AG10803 (cell line): ENCODE measurements at places on chromosomes 2 and 18.
A peak's percentile ranks its signal among the peaks of the same experiment; 100 is the strongest.

DNA sequence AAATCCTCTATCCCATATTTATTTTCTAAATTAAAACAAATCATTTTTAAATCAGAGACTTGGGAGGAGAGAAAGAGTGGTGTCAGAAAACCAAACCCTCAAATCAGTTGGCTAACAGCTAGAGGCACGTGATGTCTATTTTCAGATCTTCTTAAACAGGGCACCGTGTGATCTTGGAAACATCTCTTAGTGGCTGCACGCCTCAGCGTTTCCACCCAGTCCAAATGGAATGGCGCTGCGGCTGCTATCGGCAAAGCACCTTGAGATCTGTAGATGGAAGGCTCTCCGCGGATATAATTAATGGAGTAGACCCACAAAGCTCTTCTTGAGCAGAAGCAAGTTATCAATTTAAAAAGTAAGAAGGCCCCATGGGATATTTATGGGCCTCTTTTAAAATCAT lies 50.0 kb downstream of the NRP2 start:
- DNase-seq, result no peak

DNA sequence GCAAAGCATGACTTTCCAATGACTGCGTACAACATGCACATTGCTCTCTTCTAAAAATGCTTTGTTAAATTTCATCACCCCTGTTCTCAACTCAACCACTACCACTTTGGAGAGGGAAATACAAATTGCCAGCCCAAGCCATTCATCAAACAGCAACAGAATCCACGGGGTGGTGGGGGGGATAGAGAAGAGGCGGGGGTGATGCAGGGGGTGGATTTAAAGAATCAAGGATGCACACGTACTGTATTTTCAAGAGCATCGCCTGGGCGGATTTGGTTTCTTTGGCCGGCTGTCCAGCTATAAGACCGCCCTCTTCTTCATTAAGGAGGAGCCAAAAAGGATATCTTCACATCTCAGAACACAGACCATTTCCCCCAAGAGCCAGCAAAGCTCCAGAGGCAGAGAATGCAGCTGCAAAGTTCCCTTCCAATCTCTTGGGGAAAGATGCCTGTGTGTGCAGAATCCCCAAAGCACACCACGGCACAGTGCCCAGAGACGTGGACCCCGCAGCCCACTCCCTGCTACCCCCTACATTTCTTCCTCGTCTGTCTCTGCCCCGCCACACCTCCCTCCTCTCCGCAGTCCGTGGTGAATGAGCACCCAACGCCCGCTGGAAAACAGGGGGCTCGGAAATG lies 977 bp downstream of the SLC8A1 start:
- DNase-seq, result peak; percentile 82

DNA sequence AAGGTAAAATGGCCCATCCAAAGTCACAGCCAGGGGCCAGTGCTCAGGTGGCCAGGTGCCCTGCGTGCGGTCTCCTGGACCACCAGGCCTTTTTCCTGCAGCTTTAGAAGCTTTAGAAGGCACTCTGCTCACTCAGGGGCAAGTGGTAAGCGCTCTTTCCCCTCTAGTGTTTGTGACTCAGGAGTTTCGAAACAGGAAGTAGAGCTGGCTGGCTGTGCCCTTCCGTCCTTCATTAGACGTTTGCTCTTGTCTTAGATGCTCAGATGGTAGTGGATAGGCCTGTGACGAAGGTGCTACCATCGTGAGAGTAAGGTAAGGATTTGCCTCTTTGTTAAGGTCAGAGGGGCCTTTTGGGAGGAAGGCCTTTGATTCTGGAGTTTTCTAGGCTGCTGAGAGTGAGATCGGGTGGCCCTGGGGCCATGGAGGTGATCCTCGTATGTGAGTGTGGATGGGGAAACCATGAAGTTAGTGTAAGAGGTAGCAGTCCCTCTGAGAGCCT lies at the start of gene CASP8:
TSS of gene CASP8 (plus strand) at position 235 of the 499 bp plus-strand sequence. CDS start 5,951 bp downstream, outside the sequence.
- DNase-seq, result peak; percentile 54

DNA sequence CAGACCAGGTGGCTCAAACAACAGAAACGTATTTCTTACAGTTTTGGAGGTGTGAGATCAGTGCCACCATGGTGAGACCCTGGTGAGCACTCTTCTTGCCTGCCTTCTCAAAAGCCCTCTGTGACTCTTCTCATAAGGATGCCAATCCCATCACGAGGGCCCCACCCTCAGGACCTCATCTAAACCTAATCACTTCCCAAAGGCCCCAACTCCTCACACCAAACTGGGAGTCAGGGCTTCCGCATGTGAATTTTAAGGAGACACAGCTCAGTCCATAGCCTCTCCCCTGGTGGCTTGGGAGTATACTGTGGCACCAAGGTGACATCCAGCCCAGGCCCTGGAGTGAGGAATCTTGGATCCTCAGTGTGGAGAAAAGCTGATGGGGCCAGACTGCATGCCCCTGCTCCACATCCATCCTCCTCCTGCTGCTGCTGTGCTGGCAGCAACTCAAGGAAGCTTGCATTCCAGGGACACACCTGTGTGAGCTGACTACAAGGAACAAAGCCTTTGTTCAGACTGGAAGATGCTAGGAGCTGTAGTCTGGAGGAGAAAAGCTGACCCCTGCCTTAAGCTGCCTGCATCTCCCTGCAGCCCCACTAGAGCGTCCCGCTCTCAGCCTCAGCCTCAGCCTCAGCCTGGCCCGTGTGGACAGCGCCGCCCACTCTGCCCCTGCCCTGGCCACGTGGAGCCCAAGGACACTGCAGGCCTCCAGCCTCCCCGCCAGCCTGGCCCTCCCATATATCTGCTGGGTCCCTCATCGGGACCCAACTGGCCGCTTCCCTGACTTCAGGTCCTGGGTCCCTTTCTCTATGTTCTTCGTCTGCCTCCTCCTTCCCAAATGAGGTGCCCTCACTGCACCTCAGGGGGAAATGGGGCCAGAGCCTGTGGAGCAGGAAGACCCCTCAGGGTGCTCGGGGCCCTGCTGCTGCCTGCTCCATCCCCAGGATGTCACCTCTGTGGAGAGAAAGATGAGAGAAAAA lies 87.8 kb upstream of the RAB6C start:
- DNase-seq, result no peak

DNA sequence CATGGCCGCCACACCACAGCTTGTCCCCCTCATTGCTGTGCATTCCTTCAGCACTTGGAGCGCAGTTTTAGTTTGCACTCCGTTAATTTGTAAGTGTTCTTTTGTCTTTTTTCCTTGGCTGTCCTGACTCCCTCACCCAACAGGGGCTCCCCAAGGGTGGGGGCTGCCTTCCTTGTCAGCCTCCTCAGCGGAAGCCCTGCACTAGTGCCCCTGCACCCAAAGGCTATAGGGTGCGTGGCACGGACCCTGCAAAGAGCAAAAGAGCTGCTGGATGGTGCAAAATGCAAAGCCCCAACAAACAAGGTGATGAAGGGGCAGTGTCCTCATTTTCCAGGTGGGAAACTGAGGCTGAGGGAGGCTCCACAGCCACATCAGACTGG lies 46.8 kb downstream of the EMX1 start:
- DNase-seq, result no peak

DNA sequence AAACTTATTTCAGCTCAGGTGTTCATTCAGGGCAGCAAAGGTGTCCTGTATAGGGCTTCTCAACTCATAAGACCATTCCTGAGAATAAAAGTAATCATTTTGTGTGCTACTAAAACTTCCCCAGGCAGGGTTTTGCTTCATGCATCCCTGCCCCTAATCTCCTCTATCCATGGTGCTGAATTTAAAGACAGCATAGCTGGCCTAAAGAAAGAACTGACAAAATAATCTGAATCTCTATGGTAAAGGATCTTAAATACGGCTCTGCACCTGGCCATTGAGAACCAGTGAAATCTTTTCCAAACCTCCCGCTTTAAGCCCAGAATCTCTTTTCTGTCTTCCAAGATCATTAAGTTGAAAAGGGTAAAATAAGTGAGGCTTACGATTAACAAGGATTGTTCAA lies 292.1 kb upstream of the KLHL29 start:
- DNase-seq, result no peak

- no peak for DNase-seq
Observed at GRCh38 chr2:11077411-11077810, 77.9 kb upstream of the SLC66A3 start.

- no peak for DNase-seq
Observed at GRCh38 chr2:26475832-26476501, 2.0 kb downstream of the OTOF start.

- no peak for DNase-seq
Observed at GRCh38 chr2:96575785-96576456, 39.4 kb downstream of the ARID5A start.

- no peak for DNase-seq
Observed at GRCh38 chr2:128303095-128303791, 15.4 kb downstream of the HS6ST1 start.

GRCh38 chr2:69734854-69735544 lies 6.9 kb upstream of the ANXA4 start:
- no peak for DNase-seq

DNA sequence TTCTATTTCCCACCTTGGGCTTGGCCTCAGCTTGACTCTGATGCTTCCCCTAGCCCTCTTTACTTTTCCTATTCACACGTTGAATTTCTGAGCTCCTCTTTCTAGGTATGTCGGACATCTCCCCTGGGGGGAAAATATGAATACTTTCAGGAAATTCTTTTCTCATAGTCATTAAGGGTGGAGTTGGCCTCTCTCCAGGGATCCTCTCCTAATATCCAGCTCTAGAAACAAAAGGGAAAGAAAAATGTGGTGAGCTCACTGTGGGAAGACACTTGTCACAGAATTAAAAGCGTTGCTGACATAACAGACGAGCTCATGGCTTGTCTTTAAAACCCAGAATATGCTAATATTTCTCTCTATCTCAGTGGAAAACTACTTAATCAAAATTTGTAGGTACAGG lies 132.7 kb upstream of the MEX3C start:
- no peak for DNase-seq

- no peak for DNase-seq
Observed at GRCh38 chr2:86039178-86039962, 66.3 kb downstream of the POLR1A start.

- DNase-seq, result peak; percentile 60
Observed at GRCh38 chr2:158781353-158781961, 13.7 kb upstream of the DAPL1 start.

DNA sequence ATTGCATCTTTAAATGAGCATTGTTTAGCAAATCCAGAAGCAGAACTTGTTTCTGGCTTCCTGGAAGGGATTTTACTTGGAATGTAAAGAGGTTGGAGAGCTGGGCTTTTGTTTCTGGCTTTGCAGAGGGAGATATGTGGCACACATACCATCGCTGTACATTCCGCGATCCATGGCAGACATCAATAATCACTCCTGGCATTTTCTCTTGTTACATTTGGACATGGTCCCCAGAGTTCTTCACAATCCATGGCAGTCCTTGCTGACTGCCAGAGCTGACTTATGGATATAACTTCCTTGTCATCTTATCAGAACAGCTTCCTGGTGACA lies 445.6 kb upstream of the SPRED2 start:
- DNase-seq, result peak; percentile 21

GRCh38 chr2:148103946-148104345 lies 83.1 kb downstream of the MBD5 start:
- DNase-seq, result no peak

DNA sequence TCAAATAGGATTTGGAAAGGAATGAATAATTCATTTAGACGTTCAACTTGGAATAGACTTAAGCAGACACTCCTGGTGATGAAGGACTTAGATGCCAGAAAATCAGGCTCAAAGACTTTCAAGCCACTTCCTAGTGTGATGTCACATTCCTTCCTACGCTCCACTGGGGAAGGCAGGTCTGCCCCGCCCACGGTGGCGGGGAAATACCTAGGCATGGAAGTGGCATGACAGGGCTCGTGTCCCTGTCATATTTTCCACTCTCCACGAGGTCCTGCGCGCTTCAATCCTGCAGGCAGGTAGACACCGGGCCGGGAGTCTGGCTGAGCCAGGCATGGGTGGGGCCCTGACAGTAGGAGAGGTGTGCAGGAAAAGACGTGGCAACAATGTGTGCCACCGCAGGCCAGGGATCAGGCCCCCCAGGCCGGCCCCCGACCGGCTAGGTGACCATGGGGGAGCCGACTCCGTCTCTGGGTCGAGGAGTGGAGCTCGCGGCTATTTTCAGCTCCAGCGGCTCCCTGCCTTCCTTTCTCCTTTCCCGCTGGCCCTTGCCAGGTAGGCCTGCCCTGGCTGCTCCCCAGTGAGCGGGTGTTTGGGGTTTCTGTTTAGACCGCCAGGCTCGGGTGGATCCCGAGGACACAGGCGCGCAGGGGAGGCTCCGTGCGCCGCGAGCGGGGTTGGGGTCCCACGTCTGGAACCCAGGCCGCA lies at the start of gene IL1RL2:
TSS of gene IL1RL2 (plus strand) at position 233 of the 705 bp plus-strand sequence. CDS start 845 bp downstream, outside the sequence.
- no peak for DNase-seq

DNA sequence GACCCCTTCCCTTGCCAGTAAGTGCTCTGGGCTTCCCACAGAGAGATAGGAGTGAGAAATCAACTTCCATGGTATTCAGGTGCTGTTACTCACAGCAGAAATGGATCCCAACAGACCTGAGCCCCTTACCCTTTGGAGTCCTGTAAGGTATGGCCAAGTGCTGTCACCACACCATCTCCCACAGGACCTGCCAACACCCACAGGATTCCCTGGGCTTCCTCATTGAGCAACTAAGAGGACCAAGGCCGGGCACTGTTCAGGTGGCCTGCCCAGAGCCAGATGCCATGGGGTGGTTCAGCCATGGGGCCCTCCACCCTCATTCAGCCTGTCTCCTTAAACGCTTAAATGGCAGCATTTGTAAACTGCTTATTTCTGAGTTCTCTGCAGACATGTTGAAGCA lies 166.2 kb downstream of the TRIM43 start:
- DNase-seq, result no peak

DNA sequence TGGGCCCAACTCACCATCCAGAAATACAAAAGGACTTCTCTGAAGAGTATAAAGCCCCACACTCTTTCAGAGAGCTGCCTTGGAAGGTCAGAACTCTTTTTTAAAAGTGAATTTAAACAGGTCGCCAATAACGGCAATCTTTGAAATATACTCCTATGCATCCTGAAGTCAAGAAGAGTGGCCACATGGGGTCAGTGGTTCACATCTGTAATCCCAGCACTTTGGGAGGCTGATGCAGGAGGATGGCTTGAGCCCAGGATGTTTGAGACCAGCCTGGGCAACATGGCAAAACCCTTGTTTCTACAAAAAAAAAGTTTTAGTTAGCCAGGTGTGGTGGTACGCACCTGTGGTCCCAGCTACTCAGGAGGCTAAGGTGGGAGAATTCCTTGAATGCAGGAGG lies 68.1 kb upstream of the FZD7 start:
- no peak for DNase-seq

DNA sequence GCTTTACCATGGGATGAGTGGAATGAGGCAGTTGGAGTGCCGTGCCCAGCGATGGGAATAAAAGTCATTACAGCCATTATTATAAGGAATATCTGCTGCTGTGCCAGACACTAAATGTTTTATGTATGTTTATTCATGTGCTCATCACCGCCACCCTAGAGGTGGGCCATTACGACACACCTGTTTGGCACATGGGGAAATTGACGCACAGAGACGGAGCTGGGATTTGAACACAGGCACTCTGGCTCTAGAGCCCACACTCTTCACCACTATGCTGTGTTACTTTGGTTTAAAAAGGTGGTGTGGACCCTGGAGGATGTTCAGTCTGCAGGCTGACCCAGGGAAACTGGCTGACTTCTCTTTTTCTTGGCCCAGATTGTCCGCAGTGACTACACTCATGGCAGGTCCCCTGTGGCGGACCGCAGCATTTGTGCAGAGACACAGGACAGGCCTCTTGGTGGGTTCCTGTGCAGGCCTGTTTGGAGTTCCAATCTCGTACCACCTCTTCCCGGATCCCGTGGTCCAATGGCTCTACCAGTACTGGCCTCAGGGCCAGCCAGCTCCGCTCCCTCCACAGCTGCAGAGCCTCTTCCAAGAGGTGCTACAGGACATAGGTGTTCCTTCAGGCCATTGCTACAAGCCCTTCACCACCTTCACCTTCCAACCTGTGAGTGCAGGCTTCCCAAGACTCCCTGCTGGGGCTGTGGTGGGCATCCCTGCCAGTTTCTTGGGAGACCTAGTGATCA lies 1.6 kb downstream of the TMEM177 start:
- no peak for DNase-seq
